CD4-positive, alpha-beta T cell (primary cell): ENCODE measurements at places on chromosomes 1 and 21.

GRCh38 chr1:187091666-187092065 is 262.9 kb downstream of the PLA2G4A start:
- no peak for DNase-seq

GRCh38 chr1:119675349-119676345 is 27.6 kb upstream of the ZNF697 start:
- peak; percentile 79 for DNase-seq

- no peak for DNase-seq
Measured at GRCh38 chr1:154629061-154629674, 21.2 kb upstream of the ADAR start.

- DNase-seq: no peak
Measured at GRCh38 chr1:62307895-62308492, 11.2 kb downstream of the KANK4 start.

- DNase-seq: no peak
Measured at GRCh38 chr1:10681296-10682107, 114.9 kb downstream of the CASZ1 start.

GRCh38 chr21:46604329-46604974 is 430 bp downstream of the S100B start:
- no peak for DNase-seq

GRCh38 chr1:110258734-110259133 is 48.6 kb downstream of the KCNC4 start:
- DNase-seq: no peak

DNA sequence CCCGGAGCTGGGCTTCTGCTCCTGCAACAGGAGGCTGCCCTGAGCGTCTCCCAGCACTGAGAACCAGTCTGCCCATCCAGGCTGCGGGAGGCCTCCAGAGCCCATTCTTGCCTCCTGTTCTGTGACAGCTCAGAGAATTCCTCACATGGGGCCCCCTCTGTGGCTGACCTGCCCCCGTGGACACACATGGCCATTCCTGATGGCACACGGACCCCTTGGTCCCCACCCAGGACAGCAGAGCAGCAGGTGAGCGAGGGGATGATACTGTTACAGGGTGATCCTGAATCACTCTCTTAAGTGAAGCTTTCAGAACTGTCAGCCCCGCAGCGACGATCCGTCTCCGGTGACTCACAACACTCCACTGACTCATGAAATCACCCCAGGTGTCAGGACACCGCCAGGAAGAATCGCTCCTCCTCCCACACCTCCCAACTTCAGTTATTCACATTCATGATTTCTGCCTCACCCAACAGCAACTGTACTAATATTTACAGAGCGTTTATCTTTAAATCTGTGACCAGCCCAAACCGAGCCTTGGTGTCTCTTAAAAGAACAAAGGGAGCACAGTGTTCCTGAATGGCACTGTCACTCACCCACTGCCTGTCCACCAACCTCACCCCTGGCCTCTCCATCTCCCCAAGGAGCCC is 22.5 kb downstream of the CHD5 start:
- no peak for DNase-seq

DNA sequence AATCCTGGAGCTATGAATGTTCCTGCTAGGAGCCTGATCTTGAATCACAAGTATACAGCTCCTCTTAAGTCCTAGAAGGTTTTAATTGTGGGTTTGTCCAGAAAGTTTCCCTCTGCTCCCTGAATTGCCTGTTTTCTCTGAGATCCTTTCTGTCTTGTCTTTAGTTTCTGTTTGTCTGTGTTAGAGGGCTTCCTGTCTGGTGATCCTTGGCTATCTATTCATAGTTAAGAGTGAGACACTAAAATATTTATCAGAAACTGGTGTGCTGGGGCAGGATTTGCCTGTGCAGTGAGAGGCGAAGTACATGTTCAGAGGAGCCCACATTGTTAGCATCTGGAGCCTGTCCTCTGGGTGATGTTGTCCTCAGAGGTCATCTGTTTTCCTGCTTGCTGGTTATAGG is 45.4 kb downstream of the ETS2 start:
- DNase-seq: no peak

DNA sequence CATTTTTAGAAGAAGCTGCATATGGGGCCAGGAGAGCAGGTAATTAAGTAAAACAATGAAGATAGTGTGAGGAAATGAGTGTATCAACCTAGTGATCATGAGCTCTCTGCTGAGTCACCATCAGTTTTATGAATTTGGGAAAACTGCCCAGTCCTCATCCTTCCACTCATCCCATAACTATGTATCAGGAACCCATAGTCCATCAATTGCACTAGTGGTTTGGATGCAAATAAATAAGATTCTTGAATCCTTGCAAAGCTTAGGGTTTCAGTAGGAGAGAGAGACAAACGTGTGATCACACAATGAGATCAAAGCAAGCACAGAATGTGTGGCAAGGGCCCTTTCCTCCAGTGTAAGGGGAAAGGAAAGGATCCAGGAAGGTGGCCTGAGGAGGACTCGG is 145.6 kb downstream of the ZZZ3 start:
- no peak for DNase-seq

- peak; percentile 43 for DNase-seq
Measured at GRCh38 chr1:109240158-109241152, 8.9 kb upstream of the CELSR2 start.

GRCh38 chr1:156122519-156123355 is 8.2 kb downstream of the LMNA start:
- peak; percentile 27 for DNase-seq

- no peak for DNase-seq
Measured at GRCh38 chr1:57017717-57018116, 51.9 kb upstream of the C8B start.

GRCh38 chr21:38788275-38788905 is 17.3 kb upstream of the ETS2 start:
- DNase-seq: no peak

- DNase-seq: no peak
Measured at GRCh38 chr21:32140604-32141317, 138.1 kb downstream of the MIS18A start.

DNA sequence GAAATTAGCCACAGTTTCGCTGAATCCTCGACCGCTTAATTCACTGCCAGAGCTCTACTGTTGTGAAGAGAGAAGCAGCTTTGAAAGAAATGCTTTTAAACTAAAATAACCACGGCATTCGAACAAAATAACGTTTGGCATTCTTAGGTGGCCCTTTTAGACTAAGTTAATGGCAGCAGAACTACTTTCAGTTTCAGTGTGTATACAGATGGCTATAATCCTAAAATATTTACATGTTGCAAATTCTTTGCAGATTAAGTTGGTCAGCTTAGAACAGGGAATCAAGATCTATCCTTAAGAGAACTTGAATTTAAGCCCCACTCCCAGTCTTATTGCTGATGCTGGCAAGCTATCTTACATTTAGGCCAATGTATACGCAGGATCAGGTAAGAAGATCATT is 62.7 kb downstream of the ADSS2 start:
- no peak for DNase-seq

GRCh38 chr1:92752719-92753118 is 32.2 kb downstream of the EVI5 start:
- no peak for DNase-seq

DNA sequence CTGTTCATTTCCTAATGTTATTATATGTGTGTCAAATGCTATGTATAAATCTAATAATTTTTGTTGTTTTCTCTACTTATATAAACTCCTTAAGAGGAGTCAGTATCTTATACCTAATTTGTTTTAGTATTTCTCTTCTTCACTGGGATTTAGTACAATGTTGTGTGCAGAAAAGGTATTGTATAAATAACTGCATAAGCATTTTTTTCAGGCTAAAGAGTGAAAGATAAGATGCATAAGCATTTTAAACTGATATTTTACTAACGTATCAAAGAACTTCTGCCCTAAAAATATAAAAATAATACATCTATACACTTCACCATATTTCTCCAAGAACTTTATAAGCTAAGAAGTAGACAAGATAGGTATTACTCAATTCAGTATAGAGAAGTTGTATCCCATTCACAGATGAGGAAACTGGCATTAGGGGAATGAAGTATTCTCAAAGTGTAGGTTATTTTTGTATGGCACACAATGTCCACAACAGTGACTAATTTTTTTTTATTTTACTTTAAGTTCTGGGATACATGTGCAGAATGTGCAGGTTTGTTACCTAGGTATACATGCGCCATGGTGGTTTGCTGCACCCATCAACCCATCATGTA is 59.3 kb downstream of the NUP210L start:
- DNase-seq: no peak

GRCh38 chr1:53145942-53146708 is 3.7 kb upstream of the SLC1A7 start:
- no peak for DNase-seq

DNA sequence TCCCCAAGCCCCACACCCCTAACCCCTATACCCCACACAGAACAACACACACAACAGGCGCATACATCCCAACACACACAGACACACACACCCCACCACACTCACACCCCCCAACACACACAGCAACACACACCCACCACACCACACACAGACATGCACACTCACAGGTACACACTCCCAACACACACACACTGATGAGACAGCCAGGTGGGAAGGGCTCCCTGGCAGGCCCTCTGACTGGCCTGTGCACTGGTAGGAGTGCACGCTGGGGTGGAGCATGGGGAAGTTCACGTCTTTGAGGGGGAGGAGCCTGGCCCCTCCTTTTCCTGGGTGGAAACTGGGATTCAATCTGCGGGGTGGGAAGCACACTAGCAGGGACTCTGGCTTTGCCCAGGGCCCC is 116.7 kb downstream of the RHOU start:
- DNase-seq: no peak

DNA sequence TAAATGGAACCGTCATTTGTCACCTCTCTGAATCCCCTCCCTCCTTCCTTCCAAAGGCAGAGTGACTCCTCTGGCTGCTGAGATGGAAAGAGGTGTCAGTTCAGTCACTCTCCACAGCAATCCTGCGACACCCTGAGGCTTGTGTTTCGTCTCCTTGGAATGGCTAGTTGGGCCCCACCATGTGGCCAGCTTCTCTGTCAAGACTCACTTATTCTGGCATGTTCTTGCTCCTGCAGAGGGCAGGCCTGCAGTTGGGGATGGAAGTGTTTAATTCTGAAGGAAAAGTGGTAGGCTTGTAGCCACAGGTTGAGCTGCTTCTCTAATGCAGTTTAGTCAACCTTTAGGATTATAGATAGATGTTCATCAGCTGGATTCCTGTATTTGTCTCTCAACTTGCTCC is 149.6 kb downstream of the LMO4 start:
- DNase-seq: no peak

DNA sequence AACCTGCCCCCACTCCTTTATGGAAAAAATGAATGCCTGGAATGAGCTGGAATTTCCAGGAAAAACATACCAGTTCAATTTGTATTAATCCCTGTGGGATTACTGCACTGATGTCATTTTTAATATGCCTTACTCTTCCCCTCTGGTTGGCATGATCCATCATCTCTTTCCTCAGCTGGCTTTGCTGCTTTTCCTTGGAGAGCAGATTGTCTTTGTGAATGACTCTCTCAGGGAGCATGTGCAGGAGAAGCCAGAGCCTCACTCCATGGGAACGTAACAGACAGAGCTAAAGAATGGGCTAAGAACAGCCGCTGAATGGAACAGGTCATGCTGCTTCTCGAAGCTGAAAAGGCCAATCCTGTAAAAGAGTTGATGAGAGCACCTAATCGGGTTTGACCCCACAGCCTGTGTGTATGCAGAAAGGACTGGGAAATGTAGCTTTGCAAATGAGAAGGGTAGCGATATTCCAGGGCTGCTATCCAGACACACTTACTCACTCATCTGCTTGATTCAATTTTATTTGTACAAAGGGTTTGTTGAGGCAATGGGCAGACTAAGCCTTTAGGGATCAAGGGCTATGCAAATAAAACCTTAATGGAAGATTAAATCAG is 20.7 kb downstream of the PHC2 start:
- no peak for DNase-seq

- DNase-seq: no peak
Measured at GRCh38 chr1:185987611-185988321, 253.6 kb downstream of the HMCN1 start.

DNA sequence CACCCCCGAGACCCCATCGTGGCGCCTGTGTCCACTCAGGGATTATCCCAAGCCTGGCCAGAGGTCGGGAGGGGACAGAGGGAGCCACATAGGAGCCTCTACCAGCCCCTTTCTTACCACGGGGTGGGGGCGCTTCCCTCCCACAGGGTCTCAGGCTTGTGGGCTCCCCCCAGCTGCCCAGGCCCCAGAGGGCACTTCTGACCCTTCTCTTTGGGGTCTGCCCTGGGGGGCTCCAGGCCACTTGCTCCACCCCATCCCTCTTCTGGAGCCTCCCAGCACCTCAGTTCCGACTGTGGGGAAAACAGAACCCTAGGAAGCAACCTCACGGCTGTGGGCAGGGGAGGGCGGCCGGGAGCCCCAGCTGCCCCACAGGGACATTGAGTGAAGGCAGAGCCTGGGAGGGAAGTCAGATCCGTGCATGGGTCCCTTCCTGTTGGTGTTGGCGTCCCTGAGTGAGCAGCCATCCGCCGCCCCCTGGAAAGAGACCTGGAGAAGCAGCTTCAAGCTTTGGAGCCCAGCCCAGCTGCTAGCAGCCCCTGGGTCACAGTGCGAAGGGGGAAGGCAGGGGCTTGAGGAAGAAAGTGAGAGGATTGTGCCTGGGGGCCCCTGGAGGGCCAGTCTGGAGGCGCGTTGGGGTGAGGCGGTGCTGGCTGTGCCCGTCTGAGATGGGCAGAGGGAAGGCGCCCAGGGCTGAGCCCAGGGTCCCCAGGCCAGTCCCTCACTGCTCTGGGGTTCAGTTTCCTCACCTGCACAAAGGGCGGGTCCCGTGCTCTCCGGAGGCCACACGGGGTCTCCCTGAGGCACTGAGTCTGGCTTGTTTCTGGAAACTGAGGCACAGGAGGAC is 22.1 kb downstream of the RRP1 start:
- DNase-seq: no peak

GRCh38 chr1:164659621-164660411 is 100.8 kb downstream of the PBX1 start:
- DNase-seq: no peak

DNA sequence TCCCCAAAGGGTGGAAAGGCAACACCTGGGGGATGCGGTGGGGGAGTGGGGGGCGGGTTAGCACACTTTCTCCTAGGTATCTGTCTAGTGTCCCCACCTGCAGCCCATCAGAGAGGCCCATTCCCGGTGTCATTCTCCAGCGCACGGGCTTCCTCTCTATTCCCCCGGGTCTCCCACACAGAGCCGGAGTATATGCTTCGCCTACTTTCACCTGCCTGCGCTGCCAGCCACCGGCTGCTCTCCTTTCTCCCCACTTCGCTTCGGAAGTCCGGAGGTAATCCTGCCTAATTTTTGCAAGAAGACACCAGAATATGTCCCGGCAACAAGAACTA is 852 bp downstream of the RGS7 start:
- DNase-seq: no peak

DNA sequence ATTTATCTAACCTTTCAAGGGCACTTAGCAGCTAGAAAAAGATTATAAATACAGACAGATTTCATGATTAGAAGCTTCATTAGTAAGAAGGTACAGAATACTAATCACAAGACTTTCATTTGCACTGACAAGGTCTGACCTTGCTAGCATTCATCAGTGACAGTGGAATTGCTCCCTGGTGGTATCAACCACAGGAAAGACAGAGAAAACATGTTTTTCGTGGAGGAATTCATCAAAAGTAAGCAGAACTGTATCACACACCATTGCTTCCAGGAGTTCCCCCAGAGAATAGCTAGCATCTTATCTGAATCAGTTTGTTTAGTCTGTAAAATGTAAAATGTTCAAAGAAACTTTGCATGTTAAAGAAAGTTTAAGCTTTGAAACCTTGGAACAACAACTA is 20.6 kb upstream of the CRB1 start:
- no peak for DNase-seq

- no peak for DNase-seq
Measured at GRCh38 chr1:167099851-167100250, 6.0 kb downstream of the STYXL2 start.

- no peak for DNase-seq
Measured at GRCh38 chr1:227753999-227754711, 18.9 kb downstream of the SNAP47 start.
